GM12892 (cell line): ENCODE measurements at places on chromosomes 12 and 14.

DNA sequence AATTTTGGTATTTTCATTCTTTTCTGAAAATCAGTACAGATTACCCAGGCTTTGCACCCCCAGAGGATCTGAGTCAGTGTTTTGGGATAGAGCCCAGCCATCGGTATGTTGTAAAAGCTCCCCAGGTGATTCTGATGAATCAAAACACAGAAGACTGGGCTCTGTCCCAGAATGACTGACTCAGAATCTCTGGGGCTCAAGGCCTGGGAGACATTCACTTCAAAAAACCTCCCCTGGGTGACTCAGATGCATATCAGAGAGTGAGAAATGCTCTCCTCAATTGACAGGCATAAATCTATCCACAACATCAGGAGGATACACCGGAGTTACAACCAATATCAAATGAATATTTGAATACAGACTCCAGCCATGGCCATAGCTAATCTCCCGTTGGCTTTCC, 32.6 kb downstream of the SLC35F4 start:
- no peak for DNase-seq

GRCh38 chr12:62912644-62913043, 22.3 kb downstream of the PPM1H start:
- DNase-seq = no peak

- no peak for DNase-seq
Observed at GRCh38 chr14:61334197-61334701, 12.9 kb downstream of the PRKCH start.

- DNase-seq = no peak
Observed at GRCh38 chr14:64990939-64991338, 4.2 kb downstream of the FNTB start.
